Stimulated activated CD4-positive, alpha-beta T cell treated with anti-CD3 and anti-CD28 coated beads, Interleukin-12 subunit alpha, Interleukin-12 subunit beta, amount 100 ng/mL, for 24 hours (primary cell): ENCODE measurements at places on chromosomes 7 and 10.

DNA sequence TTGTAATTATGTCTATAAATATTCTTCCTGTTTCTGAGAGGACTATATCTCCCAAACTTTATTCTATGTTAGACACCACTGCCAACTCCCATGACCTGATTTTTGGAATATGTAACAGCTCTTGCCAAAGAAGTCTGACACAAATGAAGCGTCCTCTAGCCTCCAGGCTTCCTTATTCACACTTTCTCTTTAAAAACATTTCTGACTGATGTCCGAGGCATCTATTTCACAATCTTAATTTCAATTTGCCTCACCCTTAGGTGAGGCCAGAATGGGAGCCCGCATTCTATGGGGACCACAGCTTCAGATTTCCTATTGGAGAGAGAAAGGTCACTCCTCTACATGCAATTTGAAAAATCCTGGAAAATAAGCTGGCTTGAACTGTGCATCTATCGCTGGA is 873.2 kb downstream of the GATA3 start:
- DNase-seq = no peak

DNA sequence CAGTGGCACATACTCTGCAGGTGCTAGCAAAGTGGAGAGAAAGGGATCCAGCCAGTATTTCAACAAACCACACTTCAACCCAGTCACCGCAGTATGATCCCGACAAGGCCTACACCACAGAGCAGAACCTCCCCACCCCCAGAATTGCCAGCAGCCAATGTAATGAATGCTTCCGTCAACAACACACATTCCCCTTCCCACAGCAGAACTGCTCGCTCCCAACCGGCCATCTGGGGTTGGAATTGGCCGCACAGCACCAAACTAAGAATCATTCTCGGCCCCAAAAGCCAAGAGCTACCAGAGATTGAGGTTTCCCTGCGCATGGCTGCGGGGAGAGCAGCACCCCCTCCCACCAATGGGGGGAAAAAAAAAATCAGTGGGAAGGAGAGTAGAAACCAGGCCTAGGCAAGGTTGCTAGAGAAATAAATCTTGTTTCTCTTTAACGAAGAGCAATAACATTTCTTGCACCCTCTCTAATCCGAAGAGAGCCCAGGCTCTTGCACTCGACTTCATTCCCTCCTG is 1.1 kb downstream of the WASL start:
- no peak for DNase-seq

DNA sequence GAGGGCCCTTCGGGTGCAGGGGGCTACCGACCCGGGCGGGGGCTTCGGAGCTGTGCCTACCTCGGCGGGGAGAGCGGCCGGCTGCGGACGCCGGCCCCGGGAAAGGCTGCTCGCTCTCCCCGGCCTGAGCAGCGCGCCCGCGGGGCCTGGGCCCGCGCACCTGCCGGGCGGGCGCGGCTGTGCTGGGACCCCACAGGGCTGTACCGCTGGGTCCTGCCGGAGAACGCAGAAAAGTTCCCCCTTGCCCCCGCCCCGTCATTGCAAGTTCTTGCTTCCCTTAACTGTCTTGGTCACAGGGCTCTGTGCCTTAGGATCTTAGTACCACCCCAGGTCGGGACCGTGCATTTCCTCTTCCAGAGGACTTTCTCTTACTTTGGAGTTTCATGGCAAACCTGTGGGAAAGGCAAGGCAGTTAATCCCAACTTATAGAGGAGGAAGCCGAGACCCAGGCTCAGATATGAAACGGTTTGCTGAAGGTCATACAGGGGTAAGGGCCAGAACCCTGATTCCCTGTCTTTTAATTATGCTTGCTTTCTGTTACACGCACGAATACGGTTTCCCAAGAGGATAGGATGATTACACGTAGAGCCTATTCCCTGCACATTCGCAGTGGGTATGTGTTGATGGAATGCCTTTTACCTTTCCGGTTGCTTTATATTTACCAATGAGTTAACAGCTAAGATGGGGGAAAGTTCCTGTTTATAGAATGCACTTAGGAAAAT is 652 bp downstream of the PCGF5 start:
- DNase-seq = no peak

DNA sequence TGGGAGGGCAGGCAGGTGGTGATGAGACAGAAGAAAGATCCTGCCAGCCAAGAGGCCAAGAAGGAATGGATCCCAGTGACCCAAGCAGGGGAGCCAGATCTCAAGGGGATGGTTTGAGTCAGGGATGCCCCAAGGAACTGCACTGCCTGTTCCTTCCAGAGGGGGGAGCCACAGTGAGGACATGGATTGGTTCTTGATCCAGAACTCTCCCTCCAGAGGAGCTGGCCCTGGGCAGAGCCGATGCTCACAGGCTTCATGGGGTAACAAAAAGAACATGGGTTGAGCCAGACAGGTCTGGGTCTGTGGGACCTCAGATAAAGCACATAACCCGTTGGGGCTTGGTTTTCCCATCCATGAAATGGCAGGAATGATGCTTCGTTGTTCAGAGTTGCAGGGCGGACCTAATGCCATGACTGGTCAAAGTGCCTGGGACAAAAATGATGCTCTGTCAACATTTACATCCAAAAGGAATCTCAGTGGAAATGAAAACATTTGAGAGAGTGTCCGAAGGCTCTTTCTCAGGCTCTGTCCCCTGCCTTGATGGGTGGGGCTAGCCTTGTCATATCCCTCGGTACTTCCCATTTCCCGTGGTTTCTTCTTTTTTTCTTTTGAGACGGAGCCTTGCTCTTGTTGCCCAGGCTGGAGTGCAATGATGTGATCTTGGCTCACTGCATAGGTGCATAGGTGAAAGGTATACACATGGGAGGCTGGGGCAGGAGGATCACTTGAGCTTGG is 4.7 kb upstream of the DENND2A start:
- no peak for DNase-seq

- no peak for DNase-seq
Observed at GRCh38 chr10:90847436-90847835, 10.4 kb downstream of the HTR7 start.

DNA sequence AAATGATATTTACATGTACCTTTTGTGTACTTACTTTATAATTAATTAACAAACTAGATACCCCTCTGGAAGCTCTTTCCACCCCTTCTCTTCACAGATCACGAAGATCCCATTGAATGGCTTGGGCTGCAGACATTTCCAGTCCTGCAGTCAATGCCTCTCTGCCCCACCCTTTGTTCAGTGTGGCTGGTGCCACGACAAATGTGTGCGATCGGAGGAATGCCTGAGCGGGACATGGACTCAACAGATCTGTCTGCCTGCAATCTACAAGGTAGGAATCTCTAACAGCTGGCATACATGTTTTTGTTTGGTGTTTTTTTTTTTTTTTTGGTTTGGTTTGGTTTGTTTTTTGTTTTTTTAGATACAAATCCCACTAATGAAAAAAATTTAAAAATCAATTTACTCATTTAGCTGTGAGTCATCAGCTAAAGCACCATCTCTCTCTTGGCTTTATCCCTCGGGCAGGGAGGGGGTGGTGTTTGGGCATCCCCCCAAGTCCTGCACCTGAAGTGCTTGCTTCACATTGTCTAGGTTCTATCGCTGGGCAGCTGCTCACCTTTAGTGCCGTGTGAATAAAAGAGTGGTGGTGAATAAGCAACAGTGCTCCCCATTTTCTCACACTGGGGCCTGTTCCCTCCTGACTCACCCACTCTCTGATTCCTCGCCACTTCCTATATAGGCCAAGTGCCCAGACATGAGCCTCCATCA is 68.9 kb downstream of the MET start:
- no peak for DNase-seq

DNA sequence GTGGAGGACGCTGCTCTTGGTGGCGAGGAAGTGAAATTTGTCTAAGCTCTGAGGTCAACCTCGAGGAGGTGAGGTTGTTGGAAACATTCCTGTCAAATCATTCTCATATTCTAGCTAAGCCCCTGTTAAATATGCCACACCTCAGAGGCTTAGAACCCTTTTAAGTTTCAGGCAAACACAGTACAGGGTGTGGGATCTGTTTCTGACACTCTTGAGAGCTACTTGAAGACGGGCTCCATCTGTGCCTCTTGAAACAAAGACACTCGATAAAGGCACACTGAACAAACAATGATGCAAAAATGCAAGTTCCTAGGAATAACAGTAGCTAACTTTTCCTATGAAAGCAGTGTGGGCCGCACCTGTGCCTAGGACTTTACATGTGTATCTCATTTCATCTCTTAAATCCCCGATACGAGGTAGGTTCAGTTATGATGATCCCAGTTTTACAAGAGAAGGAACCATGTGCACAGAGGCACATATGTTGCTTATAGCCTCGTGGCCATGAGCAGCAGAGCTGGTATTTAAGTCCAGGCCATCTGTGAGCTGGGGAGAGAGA is 299.2 kb downstream of the CCDC3 start:
- no peak for DNase-seq

DNA sequence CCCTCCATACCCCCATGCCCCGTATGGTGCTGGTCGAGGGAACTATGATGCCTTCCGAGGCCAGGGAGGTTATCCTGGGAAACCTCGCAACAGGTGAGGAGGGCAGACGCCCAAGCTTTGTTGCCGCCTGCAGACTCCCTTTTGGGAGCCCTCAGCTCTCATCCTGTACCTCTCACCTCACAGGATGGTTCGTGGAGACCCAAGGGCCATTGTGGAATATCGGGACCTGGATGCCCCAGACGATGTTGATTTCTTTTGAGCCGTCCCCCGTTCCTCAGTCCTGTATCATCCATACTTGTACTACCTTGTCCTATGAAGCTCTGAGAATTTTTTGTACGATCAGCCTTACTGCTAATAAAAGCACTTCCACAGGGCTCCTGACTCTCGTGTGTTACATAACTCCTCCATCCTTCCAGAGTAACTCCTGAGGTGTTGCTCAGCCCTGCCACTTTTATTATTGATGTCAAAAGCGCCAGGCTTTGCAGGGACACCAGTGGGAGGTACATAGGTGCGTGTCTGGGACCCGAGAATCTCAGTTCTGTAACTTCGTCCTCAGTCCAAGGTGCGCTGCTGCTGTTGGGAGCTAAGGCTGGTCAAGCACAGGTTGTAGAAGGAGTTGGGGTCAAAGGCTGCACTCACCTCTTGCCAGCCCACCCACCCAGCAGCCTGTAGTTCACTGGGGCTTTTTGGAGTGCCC is 1.1 kb downstream of the UFSP1 start:
- no peak for DNase-seq

DNA sequence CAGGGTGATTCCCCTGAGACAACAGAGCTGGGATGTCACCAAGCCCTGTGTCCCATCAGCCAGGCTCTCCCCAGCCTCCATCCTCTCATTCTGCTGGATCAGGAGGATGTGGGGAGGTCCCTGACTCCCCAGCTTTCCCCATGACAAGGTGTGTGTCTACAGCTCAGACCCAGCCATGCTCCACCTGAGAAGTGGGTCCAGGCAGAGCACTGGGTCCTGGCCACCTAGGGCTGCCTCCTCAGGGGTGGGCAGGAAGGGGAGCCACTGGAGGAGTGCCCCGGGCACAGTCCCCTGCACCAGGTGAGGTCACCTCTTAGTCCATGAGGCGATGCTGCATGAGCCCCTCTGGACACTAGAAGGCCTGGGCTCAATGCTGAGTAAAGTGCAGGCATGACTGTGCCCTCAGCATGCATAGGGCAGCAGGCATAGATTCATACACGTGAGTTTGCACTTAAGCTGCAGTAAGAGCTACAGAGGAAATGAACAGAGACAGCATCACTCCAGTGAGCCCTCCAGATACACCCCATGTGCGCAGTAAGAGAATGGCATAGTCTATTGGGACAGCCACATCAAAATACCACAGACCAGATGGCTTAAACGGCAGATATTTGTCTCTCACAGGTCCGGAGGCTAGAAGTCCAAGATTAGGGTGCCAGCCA is 48.3 kb downstream of the ALOX5 start:
- no peak for DNase-seq

- no peak for DNase-seq
Observed at GRCh38 chr7:1274121-1274875, 41.6 kb downstream of the UNCX start.

DNA sequence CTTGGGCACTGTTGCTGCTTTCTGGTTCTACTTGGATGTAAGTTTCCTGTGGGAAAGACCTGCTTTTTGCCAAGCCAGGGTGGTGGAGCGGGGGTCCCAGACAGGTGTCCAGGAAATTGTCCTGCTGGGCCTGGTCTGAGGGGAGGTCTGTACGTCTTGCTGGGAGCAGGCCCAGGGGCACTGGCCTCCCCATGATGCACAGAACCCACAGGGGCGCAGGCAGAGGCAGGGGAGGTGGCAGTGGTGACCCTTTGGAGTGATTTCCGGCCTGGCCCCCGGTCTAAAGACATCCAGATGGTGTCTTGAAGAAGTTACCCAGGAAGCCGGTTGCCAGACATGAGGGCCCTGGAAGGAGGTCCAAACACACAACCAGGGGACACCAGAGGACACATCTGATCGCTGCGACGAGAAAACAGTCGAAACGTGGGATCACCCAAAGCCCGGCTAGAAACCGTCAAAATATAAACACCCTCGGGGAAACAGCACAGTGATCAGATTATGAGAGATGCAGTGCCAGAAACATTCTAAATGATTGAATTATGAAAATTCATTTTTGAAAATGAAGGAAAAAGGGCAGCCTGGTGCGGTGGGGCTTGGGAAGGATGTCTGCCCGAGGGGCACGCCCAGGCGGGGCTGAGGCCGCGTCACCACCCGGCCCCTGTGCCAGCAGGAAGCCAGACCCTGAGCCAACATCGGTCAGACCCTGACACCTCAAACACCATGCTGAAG is 59.6 kb downstream of the TMEM270 start:
- no peak for DNase-seq

DNA sequence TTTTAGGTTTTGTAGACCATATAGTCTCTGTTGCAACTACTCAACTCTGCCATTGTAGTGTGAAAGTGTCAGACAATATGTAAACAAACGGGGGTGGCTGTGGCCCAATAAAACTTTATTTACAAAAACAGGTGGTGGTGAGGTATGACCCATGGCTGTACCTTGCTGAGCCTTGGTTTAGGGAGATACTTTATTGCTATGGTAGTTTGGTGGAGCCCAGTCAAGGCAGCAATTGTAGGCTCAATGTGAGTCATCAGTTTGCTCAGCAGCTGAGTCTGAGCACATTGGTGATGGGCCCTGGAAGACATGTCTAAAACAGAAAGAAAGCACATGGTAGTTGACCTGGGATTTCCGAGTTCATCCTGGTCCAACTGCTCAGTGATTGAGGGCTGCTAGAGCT is 242.5 kb downstream of the REEP3 start:
- DNase-seq = no peak

DNA sequence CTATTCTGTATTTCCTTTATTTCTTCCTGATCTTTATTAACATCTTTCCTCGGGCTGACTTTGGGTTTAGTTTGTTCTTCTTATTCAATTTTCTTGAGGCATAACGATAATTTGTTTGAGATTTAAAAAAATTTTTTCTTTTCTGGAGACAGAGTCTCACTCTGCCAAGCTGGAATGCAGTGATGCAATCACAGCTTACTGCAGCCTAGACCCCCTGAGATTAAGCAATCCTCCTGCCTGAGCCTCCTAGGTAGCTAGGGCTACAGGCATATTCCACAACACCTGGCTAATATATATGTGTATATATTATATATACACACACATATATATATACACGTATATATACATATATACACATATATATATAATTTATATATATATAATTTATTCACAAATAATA is 540.2 kb downstream of the NXPH1 start:
- no peak for DNase-seq

GRCh38 chr7:159125104-159125954 is 19.3 kb downstream of the VIPR2 start:
- DNase-seq = no peak
